Spleen (tissue), 13 donors: ENCODE measurements at places on chromosomes 5 and 9. TPM values are rescaled to one million over a fixed set of nuclear protein-coding genes. Genes with fewer than 3 reads are reported as not detected.

Gene CCL21
- 151 TPM for total RNA-seq

Gene AQP7
- total RNA-seq, result 1.4 TPM

Gene CCIN
- 1.0 TPM for total RNA-seq

Gene QRFP
- total RNA-seq, result not detected

Gene ITK
- total RNA-seq, result 35.9 TPM

Gene PARP8
- total RNA-seq, result 96.2 TPM

Gene IL9
- not detected for total RNA-seq

Gene ST6GALNAC4
- 65.8 TPM for total RNA-seq
